ENCODE measurements at places on chromosomes 2 and 18. TPM values are rescaled to one million over a fixed set of nuclear protein-coding genes. Genes with fewer than 3 reads are reported as not detected.

The PARD6G gene
- total RNA-seq = 1.8 TPM

The RAX gene
- not detected for total RNA-seq

The UPP2 gene
- not detected for total RNA-seq

The ABCG5 gene
- total RNA-seq = not detected

The UGT1A3 gene
- not detected for total RNA-seq

The GRB14 gene
- total RNA-seq = 3.1 TPM

The SPATA3 gene
- not detected for total RNA-seq

The SLC4A3 gene
- 2.9 TPM for total RNA-seq

The SP140 gene
- total RNA-seq = 0.24 TPM

The SAG gene
- not detected for total RNA-seq

The SOCS6 gene
- 37.4 TPM for total RNA-seq

The LONRF2 gene
- 3.3 TPM for total RNA-seq

The WDR12 gene
- 79.9 TPM for total RNA-seq

The SERPINB13 gene
- not detected for total RNA-seq

The MARCHF4 gene
- 62.0 TPM for total RNA-seq

The STPG4 gene
- total RNA-seq = not detected

The IL18R1 gene
- total RNA-seq = 0.99 TPM

The INO80B gene
- total RNA-seq = 49.0 TPM

The TXNDC2 gene
- 0.38 TPM for total RNA-seq

The THOC1 gene
- total RNA-seq = 20.2 TPM

The MC4R gene
- total RNA-seq = not detected

The PAIP2B gene
- 0.36 TPM for total RNA-seq

The CCDC74B gene
- total RNA-seq = 6.1 TPM

The ACMSD gene
- not detected for total RNA-seq

The WDPCP gene
- 3.6 TPM for total RNA-seq

The C1QL2 gene
- total RNA-seq = 0.14 TPM

The OTOS gene
- total RNA-seq = not detected

The KCNS3 gene
- 1.2 TPM for total RNA-seq

The EIPR1 gene
- total RNA-seq = 42.7 TPM

The ERBB4 gene
- total RNA-seq = not detected

The C2orf72 gene
- 6.5 TPM for total RNA-seq

The IGFBP2 gene
- 66.1 TPM for total RNA-seq

The FLACC1 gene
- total RNA-seq = not detected

The TMEM169 gene
- 0.85 TPM for total RNA-seq

The COPS7B gene
- 41.5 TPM for total RNA-seq

The SALL3 gene
- total RNA-seq = not detected

The KIAA2012 gene
- total RNA-seq = not detected

Measured in A549 treated with DMSO at 1 μM for 4 hours (cell line).